ENCODE measurements at places on chromosomes 5 and 9. TPM values are rescaled to one million over a fixed set of nuclear protein-coding genes. Genes with fewer than 3 reads are reported as not detected.

The TAS2R1 gene
- total RNA-seq: not detected

The SLC36A3 gene
- total RNA-seq: not detected

The FREM1 gene
- 0.05 TPM for total RNA-seq

The ADAMTS13 gene
- 0.56 TPM for total RNA-seq

The CNTNAP3 gene
- 8.3 TPM for total RNA-seq

The PALM2AKAP2 gene
- 0.07 TPM for total RNA-seq

The CDK5RAP2 gene
- 15.3 TPM for total RNA-seq

The PNPLA7 gene
- total RNA-seq: 0.28 TPM

The FAM200C gene
- 2.8 TPM for total RNA-seq

The MELK gene
- total RNA-seq: 26.9 TPM

The PHF24 gene
- under 0.01 TPM for total RNA-seq

The PGGT1B gene
- 12.4 TPM for total RNA-seq

The DRD1 gene
- not detected for total RNA-seq

The OMD gene
- not detected for total RNA-seq

The CDKN2A gene
- total RNA-seq: 18.5 TPM

The SH3RF2 gene
- 19.2 TPM for total RNA-seq

The PCDHGA2 gene
- total RNA-seq: 0.42 TPM

The GABRA6 gene
- not detected for total RNA-seq

The ZFAND5 gene
- total RNA-seq: 47.8 TPM

The CTSV gene
- total RNA-seq: 45.5 TPM

The NR4A3 gene
- 0.21 TPM for total RNA-seq

The SKP2 gene
- 56.2 TPM for total RNA-seq

The RAB3C gene
- not detected for total RNA-seq

The BAG1 gene
- 80.9 TPM for total RNA-seq

The C1QTNF2 gene
- not detected for total RNA-seq

The PCDHA1 gene
- total RNA-seq: 0.14 TPM

The LRRC70 gene
- 0.07 TPM for total RNA-seq

The MARCHF6 gene
- 26.8 TPM for total RNA-seq

The JMY gene
- total RNA-seq: 4.2 TPM

The HCN1 gene
- total RNA-seq: not detected

The OR1L1 gene
- not detected for total RNA-seq

The UNC13B gene
- total RNA-seq: 14.9 TPM

The MYOZ3 gene
- total RNA-seq: not detected

The FOXD4 gene
- total RNA-seq: 0.21 TPM

The WHRN gene
- 3.1 TPM for total RNA-seq

The DAB2 gene
- 0.28 TPM for total RNA-seq

The RALGDS gene
- total RNA-seq: 39.0 TPM

Measured in airway epithelial cell (primary cell).